ENCODE measurements at places on chromosomes 11 and 22. TPM values are rescaled to one million over a fixed set of nuclear protein-coding genes. Genes with fewer than 3 reads are reported as not detected.

GRCh38 chr11:29005401-29005980, 897.3 kb downstream of the METTL15 start:
- no peak for DNase-seq

- no peak for DNase-seq
These were observed 117.2 kb upstream of the NAV2 start for GRCh38 chr11:19595499-19595839.

DNA sequence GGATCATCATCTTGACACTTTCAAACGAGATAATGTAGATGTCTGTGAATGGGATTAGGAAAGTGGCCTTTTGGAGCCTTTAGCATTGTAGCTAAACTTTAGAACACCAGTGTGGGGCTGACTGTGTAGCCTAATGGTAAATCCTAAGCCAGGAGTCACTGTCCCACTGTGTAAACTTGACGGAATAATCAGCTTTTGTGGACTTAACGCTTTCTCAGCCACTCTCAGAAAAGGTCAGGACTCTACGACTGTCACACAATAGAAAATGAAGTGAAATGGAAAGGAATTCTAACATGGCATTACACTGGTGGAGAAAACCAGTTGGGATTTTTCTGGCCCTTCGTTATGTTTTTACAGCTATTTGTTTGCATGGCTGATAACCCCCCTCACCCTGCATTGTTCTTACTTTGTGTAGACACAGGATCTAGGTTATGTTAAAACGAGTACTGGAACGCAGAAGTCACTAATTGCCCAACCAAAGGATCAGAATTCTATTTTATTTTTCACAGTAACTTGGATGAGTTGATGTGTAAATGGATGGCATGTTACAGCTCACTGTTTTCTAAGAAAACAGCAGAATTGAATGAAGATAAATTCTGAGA, 22.0 kb upstream of the GRAMD1B start:
- DNase-seq = no peak

GRCh38 chr11:134363592-134363991, 31.8 kb downstream of the GLB1L2 start:
- no peak for DNase-seq

DNA sequence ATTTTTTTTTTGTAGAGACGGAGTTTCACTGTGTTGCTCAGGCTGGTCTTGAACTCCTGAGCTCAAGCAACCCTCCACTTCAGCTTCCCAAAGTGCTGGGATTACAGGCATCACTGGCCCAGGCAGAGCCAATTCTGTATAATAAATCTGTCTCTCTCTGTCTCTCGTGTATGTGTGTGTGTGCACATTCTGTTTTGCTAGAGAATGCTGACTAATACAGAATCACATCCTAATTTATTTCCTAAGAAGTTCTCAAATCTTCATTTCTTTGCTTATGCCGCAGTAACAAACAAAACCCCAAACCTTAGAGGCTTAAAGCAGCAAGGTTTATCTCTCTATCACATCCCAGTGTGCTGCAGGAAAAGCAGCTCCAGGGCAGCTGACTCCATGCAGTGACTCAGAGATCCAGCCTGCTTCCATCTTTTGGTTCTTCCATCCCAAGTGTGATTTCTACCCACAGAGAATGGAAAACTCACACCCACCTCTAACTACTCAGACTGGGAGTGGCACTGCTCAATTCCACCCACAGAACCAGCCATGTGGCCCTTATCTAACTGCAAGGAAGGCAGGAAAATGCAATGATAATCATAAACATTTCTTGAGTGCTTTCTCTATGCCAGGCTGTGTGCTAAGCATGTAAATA, 35.1 kb upstream of the LRRC10B start:
- no peak for DNase-seq

GRCh38 chr11:15651816-15652215, 537.1 kb downstream of the INSC start:
- no peak for DNase-seq

- peak; percentile 35 for DNase-seq
These were observed 734 bp downstream of the SNU13 start for GRCh38 chr22:41687901-41688364.

GRCh38 chr11:134046681-134047449, 22.0 kb upstream of the JAM3 start:
- DNase-seq = no peak

- DNase-seq = no peak
These were observed 64.2 kb downstream of the CACNA1I start for GRCh38 chr22:39634530-39635405.

GRCh38 chr22:28826921-28827320, 26.6 kb upstream of the XBP1 start:
- no peak for DNase-seq

GRCh38 chr11:28524098-28524497, 415.9 kb downstream of the METTL15 start:
- DNase-seq = no peak

- DNase-seq = no peak
These were observed 26.1 kb downstream of the MAML2 start for GRCh38 chr11:96316869-96317268.

GRCh38 chr11:3106736-3107524, 49.7 kb upstream of the CARS1 start:
- no peak for DNase-seq

GRCh38 chr22:36252754-36253522, at the start of gene APOL1:
Gene APOL1 (plus strand): TSS chr22:36253133. CDS start chr22:36254956, 1,823 bp downstream.
- DNase-seq = no peak

- DNase-seq = no peak
These were observed 23.8 kb upstream of the ALDH3B2 start for GRCh38 chr11:67698247-67698646.

DNA sequence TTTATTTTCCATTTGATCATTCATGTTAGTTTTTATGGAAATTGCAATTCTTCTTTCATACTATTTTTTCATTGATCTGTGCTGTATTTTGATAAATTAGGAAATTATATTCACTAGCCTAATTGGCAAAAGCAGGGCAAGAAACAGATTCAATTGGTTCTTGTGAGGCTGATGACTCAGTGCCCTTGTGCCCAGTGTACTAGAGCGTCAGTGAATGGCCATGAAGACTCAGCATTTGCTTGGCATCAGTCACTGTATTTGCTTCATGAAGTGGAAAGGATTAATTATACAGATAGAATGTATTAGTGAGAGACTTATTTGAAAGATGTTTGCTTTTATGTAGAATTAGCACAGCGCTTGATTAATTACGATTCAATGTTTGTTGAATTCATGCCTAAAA, 31.8 kb downstream of the MRGPRX1 start:
- DNase-seq = no peak

GRCh38 chr22:48181263-48181955, 1419.0 kb downstream of the TBC1D22A start:
- no peak for DNase-seq

GRCh38 chr11:5036669-5037068, 9.7 kb upstream of the OR52J3 start:
- no peak for DNase-seq

- DNase-seq = peak; percentile 31
These were observed at the start of gene MYO18B for GRCh38 chr22:25741692-25742626. Gene MYO18B (plus strand): TSS chr22:25742188. CDS start chr22:25761093, 18,905 bp downstream.

- DNase-seq = no peak
These were observed 633.8 kb downstream of the DLG2 start for GRCh38 chr11:84993386-84993785.

- DNase-seq = no peak
These were observed 36.9 kb downstream of the NAALAD2 start for GRCh38 chr11:90171359-90171758.

DNA sequence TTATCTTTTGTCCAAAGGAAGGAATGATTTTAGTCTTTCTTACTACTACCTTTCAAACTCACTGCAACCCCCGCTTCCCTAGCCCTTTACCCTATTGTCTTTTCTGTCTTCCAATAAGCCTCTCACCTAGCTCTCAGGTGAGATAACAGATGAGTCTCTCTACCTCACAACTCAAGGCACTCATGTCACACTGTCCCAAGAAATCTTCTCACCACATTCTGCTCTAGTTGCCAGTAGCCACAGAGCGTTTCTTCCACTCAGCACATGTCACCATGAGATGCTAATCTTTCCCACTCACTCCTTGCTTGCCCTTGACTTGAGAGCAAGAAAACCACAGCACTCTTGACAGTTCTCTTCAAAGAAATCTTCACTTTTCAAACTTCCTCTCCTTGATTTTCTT, 32.7 kb upstream of the TMEM41B start:
- DNase-seq = no peak

GRCh38 chr11:71385091-71385490, 63.1 kb downstream of the DHCR7 start:
- DNase-seq = no peak

GRCh38 chr11:40986320-40986719, 473.1 kb downstream of the LRRC4C start:
- DNase-seq = no peak

- no peak for DNase-seq
These were observed 16.6 kb downstream of the SLC43A3 start for GRCh38 chr11:57410287-57410686.

- no peak for DNase-seq
These were observed 110.0 kb downstream of the OSBP2 start for GRCh38 chr22:30804626-30805025.

- DNase-seq = no peak
These were observed 3.9 kb downstream of the JOSD1 start for GRCh38 chr22:38696606-38697424.

DNA sequence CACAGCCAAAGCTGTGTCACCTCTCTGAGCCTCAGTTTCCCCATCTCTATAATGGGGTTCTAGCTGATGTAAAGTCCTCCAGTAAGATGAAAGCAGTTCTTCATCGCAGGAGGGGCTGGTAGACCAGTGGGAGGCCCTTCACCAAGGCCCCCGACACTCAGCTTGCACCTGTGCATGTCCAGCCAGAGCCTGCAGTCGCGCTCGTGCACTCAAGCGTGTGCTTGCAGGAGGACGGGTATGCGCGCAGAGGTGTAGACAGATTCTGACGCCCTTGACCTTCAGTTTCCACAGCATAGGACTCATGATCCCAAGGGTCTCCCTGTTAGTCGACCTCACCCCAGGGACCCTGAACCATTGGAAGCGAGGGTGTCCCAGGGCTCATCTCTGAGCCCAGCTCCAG, 633.7 kb downstream of the TBC1D22A start:
- DNase-seq = no peak

DNA sequence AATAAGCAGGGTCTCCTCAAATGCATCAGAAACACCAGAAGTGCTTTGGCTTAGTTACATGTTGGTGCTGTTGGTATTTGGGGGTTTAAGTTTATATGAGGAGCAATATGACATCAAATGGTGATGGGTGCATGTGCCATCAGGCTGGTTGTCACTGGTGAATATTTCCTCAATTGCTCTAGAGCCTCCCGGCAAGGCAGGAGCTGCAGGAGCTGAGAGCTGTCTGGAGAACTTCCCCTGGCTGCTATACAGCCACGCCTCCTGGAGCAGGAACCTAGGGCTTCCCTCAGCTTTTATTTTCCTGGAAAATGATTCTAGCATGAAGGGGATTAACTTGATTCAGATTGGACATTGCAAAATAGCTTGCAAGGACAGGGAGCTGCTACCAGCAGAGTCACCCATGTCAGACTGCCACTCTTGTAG, 15.8 kb downstream of the IGLL5 start:
- DNase-seq = peak; percentile 15

DNA sequence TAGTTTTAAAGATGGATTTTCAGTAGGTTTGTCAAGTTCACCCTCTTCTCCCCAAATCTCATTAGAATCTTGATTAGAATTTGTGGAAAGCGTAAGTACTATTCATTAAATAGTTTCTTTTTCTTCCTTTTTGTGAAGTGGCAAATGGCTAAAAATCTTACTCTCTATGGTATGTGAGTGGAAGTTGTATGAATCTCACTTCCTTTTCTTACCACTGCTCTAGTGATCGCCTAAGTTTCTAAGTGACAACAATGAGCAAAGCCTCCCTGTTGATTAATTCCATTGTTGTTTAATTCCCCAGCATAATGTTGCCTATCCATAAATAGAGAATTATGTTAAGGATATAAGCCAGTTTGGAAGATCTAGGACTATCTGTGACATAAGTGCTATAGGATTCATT, 82.7 kb downstream of the PGR start:
- no peak for DNase-seq

- DNase-seq = no peak
These were observed 124.8 kb upstream of the CNTN5 start for GRCh38 chr11:98895936-98896335.

DNA sequence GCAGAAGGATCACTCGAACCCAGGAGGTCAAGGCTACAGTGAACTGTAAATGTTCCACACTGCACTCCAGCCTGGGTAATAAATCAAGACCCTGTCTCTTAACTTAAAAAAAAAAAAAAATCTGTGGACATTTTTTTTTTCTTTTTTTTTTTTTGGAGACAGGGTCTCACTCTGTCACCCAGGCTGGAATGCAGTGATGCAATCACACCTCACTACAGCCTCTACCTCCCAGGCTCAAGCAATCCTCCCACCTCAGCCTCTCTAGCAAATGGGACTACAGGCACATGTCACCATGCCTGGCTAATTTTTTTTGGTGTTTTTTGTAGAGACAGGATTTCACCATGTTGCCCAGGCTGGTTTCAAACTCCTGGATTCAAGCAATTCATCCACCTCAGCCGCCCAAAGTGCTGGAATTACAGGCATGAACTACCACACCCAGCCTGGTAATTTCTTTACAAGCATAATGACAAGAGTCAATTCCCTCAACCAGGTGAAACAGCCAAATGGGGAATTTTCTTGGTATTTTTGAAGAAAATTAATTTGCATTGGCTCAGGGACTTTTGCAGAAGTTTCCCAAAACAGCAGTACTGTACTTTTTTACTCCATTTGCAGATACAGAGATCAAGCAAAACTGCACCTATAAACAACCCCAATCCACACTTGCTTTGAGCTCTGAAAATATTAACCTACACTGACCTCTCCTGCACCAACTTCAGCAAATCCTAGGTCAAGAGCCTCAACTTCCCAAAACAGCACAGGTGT, 44.0 kb downstream of the MRTFA start:
- no peak for DNase-seq

GRCh38 chr22:23415490-23415851, 164.6 kb downstream of the IGLL1 start:
- no peak for DNase-seq

DNA sequence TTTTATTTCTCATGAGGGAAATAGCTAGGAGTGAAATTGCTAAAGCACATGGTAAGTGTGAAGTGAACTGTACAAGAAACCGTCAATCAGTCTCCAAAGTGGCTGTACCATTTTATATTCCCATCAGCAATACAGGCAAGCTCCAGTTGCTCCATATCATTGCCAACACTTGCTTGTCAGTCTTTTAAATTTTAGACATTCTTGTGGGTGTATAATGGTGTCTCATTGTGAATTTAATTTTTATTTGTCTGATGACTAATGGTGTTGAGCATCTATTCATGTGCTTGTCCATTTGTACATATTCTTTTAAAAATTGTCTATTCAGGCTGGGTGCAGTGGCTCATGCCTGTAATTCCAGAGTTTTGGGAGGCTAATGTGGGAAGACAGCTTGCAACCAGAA, 34.1 kb upstream of the SMCO4 start:
- DNase-seq = no peak

Gene OR8D4
- not detected for polyA plus RNA-seq

Gene GALNT18
- 7.0 TPM for polyA plus RNA-seq

Gene IFITM2
- 127 TPM for polyA plus RNA-seq

Gene PARVA
- polyA plus RNA-seq = 80.7 TPM

Gene PCSK7
- polyA plus RNA-seq = 25.6 TPM

Gene CDC42EP1
- 32.0 TPM for polyA plus RNA-seq

Gene DLG2
- not detected for polyA plus RNA-seq

Gene ARFGAP2
- 60.5 TPM for polyA plus RNA-seq

Gene OLFML1
- 57.7 TPM for polyA plus RNA-seq

Gene TYR
- not detected for polyA plus RNA-seq

Gene KCNJ1
- 0.48 TPM for polyA plus RNA-seq

Gene OOSP2
- not detected for polyA plus RNA-seq

Gene GLB1L3
- polyA plus RNA-seq = not detected

Gene OR4A16
- polyA plus RNA-seq = not detected

Gene PDGFD
- polyA plus RNA-seq = 20.3 TPM

Gene GLB1L2
- 0.45 TPM for polyA plus RNA-seq

Gene EFCAB6
- polyA plus RNA-seq = 1.6 TPM

Gene DDX25
- 1.2 TPM for polyA plus RNA-seq

All from muscle of arm (tissue), 14 donors.